ENCODE measurements at places on chromosomes 4 and X.

GRCh38 chr4:100295792-100296191 is 105.5 kb upstream of the DDIT4L start:
- DNase-seq: no peak

- no peak for DNase-seq
Observed at GRCh38 chr4:179248821-179249220, 1806.6 kb upstream of the AGA start.

GRCh38 chr4:89134775-89135319 is 23.5 kb downstream of the TIGD2 start:
- no peak for DNase-seq

DNA sequence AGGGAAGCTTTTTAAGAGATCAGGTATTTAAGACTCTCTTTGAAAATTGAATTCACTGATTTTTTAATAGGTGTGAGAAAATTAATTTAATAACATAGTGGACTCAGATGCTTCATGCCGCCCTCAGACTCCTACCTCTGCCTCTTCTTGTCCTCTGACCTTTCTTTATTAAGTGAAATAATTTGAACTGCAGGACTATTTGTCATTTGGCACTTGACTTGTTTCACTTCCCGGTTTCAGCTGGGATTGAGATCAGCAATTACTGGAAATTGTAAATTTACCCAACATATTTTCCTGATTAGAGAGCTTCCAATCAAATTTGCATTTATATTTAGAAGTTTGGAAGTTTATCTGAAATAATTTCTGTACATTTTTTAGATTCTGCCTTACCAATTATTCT is 116.8 kb downstream of the CBR4 start:
- DNase-seq: no peak

GRCh38 chrX:46477435-46477834 is 67.8 kb downstream of the ZNF674 start:
- no peak for DNase-seq

GRCh38 chr4:41361794-41362526 is 105.2 kb downstream of the UCHL1 start:
- DNase-seq: no peak

DNA sequence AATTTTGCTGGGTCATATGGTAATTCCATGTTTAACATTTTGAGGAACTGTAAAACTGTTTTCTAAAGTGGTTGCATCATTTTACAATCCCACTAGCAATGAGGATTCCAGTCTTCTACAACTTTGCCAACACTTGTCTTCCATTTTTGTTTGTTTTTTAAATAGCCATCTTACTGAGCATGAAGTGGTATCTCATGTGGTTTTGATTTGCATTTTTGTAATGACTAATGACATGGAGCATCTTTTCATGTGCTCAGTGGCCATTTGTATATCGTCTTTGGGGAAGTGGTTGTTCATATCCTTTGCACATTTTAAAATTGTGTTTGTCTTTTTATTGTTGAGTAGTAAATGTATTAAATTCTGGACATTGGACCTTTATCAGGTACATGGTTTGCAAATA is 94.7 kb downstream of the TMEM131L start:
- no peak for DNase-seq

GRCh38 chr4:12389604-12390003 is 960.9 kb upstream of the HS3ST1 start:
- DNase-seq: no peak

GRCh38 chrX:155031657-155032056 is 5.0 kb downstream of the FUNDC2 start:
- no peak for DNase-seq

- no peak for DNase-seq
Observed at GRCh38 chr4:58646126-58646525, 1535.9 kb upstream of the IGFBP7 start.

DNA sequence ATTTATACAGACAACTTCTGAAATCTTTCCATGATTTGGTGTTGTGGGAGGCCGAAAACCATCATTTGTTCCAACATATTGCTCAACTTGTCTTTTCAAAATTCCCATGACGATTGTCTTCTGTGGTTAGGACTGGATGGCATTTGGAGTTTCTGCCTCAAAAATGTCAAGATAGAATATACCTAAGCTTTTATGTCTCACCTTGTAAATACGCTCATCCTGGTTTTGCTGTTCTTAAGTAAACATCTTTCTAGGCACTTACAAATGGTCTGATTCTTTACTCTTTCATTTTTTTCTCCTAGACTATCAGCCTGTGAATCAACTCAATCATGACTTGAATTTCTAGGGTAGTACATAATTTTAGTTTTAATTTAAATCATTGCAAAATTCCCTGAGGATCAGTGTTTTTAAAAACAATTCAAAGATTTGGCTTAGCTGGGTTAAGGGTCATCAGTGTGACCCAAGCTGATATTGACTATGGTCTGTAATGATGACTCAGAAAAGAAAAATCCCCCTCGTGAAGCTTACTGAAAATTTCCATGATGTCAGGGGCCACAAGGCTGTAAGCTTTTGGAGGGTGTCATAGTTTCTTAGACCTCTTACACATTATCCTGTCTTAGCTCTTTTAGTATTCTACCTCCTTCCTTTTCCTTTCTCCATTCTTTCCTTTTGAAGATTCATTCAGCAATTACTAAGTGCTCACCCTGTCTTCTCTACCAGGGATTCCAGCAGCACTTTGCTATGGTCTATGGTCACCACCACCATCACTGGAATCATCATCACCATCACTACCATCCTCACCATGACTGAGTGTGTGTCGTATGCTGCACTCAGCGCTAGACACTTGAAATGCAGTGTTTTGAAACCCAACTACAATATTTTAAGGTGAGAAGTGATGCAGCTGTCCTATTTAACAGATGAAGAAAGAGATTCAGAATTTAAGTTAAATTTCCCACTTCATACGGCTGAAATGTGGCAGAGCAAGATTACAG is 124.4 kb downstream of the CPE start:
- DNase-seq: no peak

- no peak for DNase-seq
Observed at GRCh38 chr4:25981749-25982148, 67.7 kb downstream of the SMIM20 start.

Measured in NCI-H774 (cell line).